ENCODE measurements at places on chromosomes 2 and 18. TPM values are rescaled to one million over a fixed set of nuclear protein-coding genes. Genes with fewer than 3 reads are reported as not detected.

The MC2R gene
- polyA plus RNA-seq, result 0.05 TPM

The ZNF514 gene
- polyA plus RNA-seq, result 10.3 TPM

The GYPC gene
- 151 TPM for polyA plus RNA-seq

The NEB gene
- 1.4 TPM for polyA plus RNA-seq

The PDE11A gene
- polyA plus RNA-seq, result 0.15 TPM

The SLC14A1 gene
- 0.24 TPM for polyA plus RNA-seq

The NIF3L1 gene
- 22.4 TPM for polyA plus RNA-seq

The SKOR2 gene
- not detected for polyA plus RNA-seq

The MYOM1 gene
- 3.2 TPM for polyA plus RNA-seq

The TBR1 gene
- not detected for polyA plus RNA-seq
